ENCODE measurements at places on chromosomes 7 and 10. TPM values are rescaled to one million over a fixed set of nuclear protein-coding genes. Genes with fewer than 3 reads are reported as not detected.

DNA sequence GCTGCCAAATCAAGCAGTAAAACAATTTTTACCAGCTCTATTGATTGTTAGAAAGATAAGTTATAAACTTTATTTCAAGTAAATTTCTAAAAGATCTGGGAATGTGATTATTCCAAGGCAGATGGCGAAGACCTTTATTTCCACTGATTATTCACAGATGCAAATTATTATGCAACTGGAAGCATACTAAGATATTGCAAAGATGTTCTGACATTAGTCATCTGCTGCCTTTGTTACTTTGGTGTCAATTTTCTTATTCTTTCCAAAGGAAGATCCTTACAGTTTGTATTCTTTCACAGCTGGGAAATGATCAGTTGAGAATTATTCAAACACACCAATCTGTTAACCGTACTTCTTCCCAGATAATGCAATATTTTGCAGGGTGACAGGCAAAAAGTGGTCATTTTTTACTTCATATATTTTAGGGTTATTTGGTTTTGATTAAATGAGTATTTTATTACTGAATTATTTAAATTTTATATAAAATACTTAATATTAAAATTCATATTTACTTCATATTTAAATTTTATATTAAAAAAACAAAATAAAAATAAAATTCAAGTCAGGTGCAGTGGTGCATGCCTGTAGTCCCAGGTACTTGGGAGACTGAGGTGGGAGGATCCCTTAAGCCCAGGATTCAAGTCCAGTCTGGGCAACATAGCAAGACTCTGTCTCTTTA is 171.3 kb downstream of the FZD1 start:
- no peak for DNase-seq

DNA sequence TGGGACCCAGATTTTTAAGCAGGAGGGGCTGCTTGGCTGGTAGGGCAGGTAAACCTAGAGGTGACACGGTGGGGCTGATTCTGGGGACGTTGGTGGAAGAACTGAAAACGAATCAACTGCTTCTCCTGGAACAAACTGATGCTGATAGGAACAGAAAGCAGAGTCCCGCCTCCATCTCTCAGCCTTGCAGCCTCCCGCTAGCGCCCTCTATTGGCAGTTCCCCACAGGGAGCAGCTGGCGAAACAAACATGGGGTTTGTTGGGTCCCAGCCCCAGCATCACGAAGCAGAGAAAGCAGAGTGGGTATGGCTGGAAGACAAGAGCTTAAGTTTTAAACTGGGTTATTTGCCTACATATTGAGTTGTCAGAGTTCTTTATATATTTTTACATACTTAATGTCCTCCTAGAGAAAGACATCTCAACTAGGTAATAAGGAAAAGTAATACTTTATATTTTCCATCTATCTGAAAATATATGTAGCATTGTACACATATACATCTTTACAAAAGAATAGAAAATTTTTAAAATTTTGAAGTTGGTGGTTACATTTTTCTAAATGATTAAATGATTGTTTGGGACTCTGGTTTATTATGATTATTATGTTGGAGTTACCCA is 42.3 kb upstream of the FOXI2 start:
- DNase-seq = peak; percentile 26

The PTPRZ1 gene
- total RNA-seq = not detected

DNA sequence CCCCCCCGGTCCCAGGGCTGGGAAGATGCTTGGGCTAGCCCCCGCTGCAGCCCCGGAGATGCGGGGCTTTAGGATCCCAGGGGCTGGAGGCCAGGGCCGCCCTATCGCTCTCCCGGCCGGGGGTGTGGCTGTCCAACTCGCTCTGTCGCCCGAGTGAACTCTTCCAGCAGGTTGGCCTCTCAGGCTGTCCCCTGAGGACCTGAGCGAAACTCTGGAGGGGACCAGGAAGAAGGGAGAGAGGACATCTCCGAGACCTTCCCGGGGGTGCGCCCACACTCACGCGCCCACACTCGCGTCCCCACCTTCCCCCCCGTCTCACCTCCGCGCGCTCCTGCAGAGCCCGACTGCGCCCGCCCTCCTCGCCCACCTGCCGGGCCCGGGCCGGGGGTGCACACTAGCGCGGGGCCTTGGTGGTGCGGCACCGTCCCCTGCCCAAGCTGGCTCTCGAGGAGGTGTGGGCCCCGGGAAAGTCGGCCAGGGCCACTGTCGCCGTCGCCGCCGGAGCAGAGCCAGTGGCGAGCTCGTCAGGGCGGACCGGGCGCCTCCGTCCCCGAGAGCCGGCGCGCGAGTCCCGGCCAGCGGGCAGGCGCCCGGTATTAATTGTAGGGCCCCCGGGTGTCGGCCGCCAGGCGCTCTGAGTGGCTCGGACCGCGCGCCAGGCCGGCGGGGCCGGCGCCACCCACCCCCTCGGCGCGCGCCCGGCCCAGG is 101.7 kb upstream of the SVIL start:
- DNase-seq = peak; percentile 18

- no peak for DNase-seq
These were observed 36.2 kb downstream of the KAT6B start for GRCh38 chr10:74862625-74863024.

- DNase-seq = no peak
These were observed 20.2 kb downstream of the MCU start for GRCh38 chr10:72712136-72712535.

DNA sequence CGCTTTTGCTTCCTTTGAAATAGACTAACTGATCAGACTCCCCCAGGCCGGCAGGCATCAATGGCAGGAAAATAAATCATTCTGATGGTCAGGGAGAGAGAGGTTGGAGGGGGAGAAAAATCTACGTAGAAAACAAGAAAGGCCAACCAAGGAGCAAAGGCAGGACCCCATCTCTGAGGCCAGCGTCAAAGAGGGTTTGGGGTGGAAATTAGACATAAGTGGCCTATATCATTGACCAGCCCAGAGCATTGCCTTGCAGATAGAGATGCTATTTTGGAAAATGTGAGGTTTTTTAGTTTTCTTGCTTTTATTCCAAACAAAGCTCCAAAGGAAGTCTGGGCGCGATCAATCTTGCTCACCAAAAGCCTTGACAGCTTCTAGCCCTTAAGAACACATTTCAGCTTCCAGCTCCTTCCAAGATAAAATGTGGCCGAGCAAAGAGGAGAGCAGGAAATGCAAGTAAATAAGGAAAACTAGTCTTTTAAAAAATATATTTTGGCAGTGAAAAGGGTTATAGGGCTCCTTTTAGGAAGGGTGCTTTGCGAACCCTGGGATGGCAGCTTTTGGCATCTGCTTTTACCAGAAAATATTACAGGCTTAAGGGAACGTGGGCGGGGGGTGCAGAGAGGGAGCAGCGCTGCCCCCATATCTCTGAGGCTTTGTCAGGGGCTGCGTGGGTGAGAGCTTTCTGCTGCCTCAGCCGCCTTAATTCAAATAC is 2.0 kb upstream of the HOXA2 start:
- DNase-seq = no peak

The GPC2 gene
- 7.4 TPM for total RNA-seq

GRCh38 chr7:127393368-127394058 is 1.0 kb upstream of the ZNF800 start:
- no peak for DNase-seq

DNA sequence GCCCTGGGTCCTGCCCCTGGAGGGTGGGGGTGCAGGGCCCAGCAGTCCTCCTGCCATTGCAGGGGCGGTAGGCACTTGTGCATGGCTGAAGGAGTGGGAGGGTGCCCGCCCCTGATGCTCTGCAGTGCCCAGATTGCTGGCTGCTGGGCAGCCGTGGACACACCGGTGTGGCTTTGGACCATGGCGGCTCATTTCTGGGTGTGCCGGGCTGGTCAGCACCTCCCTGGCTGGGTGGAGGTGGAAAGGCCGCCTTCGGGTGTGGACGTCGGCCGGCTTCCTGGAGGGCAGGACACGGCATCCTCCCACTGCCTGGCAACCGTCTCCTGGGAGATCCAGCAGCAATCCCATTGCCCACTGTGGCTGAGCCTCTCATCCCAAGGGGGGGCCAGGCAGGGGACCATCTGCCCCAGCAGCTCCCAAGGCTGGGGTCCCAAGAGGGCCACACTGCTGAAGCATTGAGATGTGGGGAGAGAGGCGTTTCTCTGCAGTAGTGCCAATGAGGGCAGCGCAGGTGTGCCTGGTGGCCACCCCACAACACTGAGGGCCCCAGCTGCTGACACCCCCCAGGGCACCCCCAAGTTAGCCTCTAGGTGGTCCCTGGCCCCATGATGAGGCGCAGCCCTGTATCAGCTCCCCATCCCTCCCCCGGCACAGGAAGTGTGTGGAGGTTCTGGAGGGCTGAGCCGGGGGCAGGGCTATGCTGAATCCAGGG is 12.9 kb downstream of the TTYH3 start:
- DNase-seq = peak; percentile 49

DNA sequence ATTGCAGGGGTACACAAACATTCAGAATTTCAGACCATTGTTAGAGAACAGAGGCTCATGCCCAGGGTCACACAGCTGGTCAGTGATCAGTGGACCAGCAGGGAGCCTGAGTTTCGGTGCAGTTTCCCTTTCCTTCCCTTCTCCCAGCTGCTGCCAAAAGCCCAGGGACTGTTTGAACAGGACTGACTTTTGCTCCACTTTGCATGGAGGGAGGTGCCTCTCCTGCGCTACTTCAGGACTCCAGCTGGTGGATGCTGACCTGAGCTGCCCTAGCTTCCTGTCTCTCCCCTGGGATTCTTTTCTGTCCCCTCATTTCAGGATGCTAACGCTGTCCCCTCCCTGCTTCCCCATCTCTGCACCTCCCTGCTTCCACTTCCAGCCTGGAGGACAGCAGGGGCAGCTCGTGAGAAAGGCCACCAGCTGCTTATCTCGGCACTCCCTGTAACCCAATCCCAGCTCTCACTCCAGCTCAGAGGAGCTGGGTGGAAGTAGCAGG is 14.5 kb downstream of the SH2D4B start:
- DNase-seq = no peak

The FFAR4 gene
- not detected for total RNA-seq

- DNase-seq = no peak
These were observed 17.9 kb upstream of the MYL7 start for GRCh38 chr7:44158873-44159631.

GRCh38 chr7:1742555-1743303 is 72.7 kb downstream of the ELFN1 start:
- peak; percentile 57 for DNase-seq

DNA sequence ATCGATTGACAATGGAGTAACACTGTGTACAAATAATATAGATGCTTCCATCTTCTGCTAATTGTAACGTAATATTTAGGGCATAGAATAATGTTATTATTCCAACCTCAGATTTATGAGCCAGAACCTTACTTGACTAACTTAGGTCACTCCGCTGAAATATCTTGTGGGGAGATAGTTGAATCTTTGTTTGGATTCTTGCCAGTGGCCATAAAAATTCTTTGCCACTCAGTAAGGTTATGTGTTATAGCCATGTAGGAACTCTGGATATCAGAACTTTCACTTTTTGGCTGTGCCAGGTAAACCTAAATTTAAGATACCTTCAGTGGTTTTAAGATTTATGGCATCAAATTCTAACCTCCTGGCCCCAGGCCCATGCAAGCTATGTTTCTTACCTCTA is 197.6 kb downstream of the WDR11 start:
- no peak for DNase-seq

DNA sequence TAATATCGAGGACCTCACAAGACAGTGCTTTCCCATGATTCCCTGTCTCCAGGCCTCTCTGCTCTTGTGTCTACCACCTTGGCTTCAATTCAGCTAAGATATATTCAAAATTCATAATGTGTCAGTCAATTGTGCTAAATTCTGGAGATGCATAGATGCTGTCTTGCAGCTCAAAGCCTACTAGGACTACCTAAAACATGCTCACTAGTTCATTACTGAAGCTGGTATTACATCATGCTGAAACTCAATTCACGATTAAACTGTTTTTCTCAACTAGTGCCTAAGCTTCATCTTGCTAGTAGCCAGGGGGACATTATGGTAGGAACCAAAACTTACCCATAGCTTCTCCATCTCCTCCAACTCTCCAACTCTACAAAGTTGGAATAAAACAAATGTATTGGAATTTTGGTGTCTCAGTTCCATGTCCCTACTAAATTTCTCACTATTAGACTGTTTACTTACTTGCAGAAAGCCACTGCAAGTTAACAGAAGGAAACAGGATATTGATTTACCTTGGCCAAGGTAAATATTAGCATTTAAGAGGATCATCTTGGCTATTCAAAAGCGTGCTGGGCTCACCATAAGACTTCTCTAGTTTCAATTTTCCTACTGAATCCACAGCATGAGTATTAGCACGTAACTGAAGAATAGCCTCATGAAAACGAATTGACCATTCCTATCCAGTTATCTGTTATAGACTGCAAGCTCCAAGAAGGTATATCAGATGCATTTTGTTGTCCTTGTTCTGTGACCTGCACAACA is 53.6 kb downstream of the CREB3L2 start:
- DNase-seq = no peak

DNA sequence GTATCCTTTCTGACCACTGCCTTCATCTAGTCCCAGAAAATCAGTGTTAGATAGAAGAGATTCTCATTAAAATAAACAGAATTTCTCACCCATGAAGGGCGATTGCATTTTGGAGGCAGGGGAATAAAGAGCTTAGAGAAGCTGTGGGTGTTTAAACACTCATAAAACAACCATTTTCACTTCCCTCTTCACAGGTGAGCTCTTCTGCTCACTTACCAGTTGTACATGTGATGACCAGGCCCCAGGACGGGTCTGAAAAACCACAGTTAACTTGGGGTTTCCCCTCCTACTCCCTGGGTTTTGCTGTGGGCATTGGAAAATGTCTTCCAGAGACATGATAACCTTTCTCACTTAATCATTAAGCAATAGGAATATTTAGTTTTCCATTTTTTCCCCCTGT is 411.6 kb upstream of the DPP6 start:
- DNase-seq = no peak

The COBL gene
- total RNA-seq = 1.6 TPM

DNA sequence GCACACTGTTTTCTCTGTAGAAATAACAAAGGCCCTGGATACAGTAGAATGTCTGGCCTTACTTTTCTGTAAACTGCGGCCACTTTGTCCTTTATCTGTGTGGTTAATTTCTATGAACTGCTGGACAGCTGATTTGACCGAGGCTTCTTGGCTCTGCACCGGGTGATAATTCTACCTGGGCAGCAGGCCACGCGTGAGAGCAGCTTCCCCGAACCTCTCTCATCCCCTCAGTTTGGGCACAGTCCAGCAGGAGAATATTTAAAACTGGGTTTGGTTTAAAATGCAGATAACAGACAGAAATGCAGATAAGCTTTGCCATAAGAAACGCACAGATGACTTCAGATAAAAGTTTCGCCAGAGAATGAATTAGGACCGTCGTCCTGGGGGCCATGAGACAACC is 81.0 kb downstream of the CELF2 start:
- no peak for DNase-seq
